ENCODE measurements at places on chromosomes 1 and 21. TPM values are rescaled to one million over a fixed set of nuclear protein-coding genes. Genes with fewer than 3 reads are reported as not detected.

The C4BPB gene
- 0.58 TPM for total RNA-seq

The IL19 gene
- not detected for total RNA-seq

The OR2T11 gene
- total RNA-seq: not detected

The SELENOF gene
- 153 TPM for total RNA-seq

The DYNLT5 gene
- not detected for total RNA-seq

The SLC25A44 gene
- total RNA-seq: 38.1 TPM

The ODR4 gene
- total RNA-seq: 14.0 TPM

The TRABD2B gene
- not detected for total RNA-seq

The CASZ1 gene
- 2.6 TPM for total RNA-seq

The TRIM45 gene
- total RNA-seq: 0.78 TPM

The KPRP gene
- not detected for total RNA-seq

The PRDM16 gene
- not detected for total RNA-seq

The FCRLB gene
- not detected for total RNA-seq

The ADORA3 gene
- not detected for total RNA-seq

The CHI3L1 gene
- not detected for total RNA-seq

The OR2T33 gene
- not detected for total RNA-seq

The CLCA1 gene
- total RNA-seq: not detected

The KCNH1 gene
- not detected for total RNA-seq

The PRELP gene
- total RNA-seq: not detected

The RAB42 gene
- not detected for total RNA-seq

The CLDN17 gene
- total RNA-seq: not detected

The PRAMEF27 gene
- total RNA-seq: not detected

The KRTAP19-3 gene
- not detected for total RNA-seq

The MTARC1 gene
- 0.11 TPM for total RNA-seq

The SERINC2 gene
- total RNA-seq: 0.13 TPM

The C1QTNF12 gene
- total RNA-seq: 1.8 TPM

Measured in activated T-helper 17 cell treated with anti-CD3 and anti-CD28 coated beads, Interleukin-2, amount 50 U/mL, for 72 hours (primary cell).